Right lobe of liver (tissue), 6 donors: ENCODE measurements at places on chromosomes 6 and 20. TPM values are rescaled to one million over a fixed set of nuclear protein-coding genes. Genes with fewer than 3 reads are reported as not detected.

GRCh38 chr20:48703511-48704219 lies 124.1 kb downstream of the PREX1 start:
- no peak for DNase-seq

DNA sequence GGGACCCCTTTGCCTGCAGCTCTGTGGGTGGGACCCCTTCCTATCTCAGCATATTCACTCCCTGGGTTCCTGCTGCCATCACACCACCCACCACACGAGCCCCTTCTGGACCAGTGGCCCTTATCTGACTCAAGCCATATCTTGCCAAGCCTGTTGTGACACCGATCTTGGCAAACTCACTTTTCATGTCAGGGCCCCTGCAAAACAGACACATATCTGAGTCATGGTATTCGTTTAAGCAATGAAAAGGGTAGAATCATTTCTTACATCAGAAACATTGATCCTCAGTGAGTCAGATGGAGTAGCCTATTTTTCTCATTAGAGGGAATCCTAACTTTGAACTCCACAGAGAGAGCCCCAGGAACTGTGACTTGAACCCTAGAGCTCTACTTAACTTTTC lies 10.6 kb downstream of the RAET1E start:
- no peak for DNase-seq

DNA sequence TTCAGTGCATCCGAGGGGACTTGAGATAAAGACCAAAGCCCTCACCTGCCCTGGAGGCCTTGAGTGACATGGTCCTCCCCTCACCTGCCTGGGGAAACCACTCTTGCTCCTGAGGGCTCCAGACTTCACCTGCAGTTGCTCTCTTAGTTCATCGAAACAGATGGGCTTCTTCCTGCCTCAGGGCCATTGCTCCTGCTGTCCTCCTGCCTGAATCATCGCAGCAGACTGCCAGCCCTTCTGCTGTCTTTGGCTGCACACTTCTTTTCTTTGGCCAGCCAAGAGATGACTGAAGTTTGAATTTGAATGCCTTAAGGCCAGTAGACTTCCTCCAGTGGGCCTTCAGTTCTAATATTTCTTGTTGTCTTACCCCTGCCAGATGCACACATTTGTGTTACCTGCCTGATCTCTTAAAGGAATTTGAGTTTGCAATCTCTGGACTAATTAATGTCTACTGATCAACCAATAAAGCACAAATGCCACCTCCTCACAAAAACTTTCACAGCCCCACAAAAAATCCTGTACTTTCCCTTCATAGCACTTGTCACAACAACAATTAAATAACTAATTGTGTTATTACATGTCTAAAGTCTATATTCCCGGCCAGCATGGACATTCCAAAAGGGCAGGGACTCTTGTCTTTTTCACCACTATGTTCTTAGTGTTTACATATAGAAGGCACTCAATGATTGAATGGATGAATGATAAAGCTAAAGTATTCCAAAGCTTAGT lies 56.7 kb upstream of the SGK1 start:
- DNase-seq, result no peak

- DNase-seq, result no peak
Observed at GRCh38 chr6:37665304-37665703, 32.4 kb downstream of the MDGA1 start.

DNA sequence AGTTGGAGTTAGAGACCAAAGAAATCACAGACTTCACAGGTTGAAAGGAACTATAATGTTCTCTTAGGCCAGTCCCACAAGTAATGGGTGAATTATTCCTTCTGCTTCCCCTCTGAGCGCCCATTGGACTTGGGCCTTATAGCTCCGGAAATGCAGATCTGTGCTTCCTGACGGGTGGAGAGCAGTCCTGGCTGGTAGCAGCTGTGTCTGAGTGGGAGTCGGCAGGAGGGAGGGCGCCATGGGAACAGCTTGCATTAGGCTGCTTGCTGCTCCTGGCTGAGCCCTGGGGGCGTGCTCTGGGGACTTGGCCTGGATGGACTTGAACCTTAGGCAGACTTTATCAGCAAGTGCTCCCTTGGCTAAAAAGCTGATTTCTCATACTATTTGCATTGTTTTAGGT lies 18.4 kb upstream of the NUP153 start:
- DNase-seq, result no peak

UBR2 gene
- 18.1 TPM for total RNA-seq

TFAP2B gene
- total RNA-seq, result not detected

NOL7 gene
- total RNA-seq, result 22.9 TPM
